ENCODE measurements at places on chromosomes 7 and 10.

GRCh38 chr7:101333912-101334311 lies 12.3 kb upstream of the IFT22 start:
- H3K4me3 ChIP-seq: no peak overlapping the region
- no peaks in the 10 kb centered on the region for H3K27me3 ChIP-seq
- no peak overlapping the region for H3K27ac ChIP-seq
- no peaks in the 10 kb centered on the region for H3K36me3 ChIP-seq

DNA sequence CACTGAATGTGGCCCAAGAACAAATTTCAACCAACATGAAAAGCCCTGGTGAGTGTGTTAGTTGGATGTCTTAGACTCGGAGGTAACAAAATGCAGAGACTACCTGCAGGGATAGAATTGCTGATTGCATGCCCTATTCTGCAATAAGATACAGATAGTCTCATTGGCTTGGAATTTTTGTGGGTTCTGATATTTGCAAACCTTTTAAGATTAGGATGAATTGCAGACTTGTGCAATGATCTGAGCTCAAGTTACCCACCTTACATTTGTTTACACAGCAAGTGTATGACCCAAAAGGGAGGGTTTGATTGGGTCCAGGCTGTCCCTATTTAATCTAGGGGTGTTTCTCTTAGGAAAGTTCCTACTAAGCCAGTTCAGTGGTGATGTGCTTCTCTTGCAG lies 45.4 kb downstream of the GPR37 start:
- DNase-seq: no peak
- H3K27me3 ChIP-seq: no peaks in the 10 kb centered on the region
- H3K4me3 ChIP-seq: no peak overlapping the region

DNA sequence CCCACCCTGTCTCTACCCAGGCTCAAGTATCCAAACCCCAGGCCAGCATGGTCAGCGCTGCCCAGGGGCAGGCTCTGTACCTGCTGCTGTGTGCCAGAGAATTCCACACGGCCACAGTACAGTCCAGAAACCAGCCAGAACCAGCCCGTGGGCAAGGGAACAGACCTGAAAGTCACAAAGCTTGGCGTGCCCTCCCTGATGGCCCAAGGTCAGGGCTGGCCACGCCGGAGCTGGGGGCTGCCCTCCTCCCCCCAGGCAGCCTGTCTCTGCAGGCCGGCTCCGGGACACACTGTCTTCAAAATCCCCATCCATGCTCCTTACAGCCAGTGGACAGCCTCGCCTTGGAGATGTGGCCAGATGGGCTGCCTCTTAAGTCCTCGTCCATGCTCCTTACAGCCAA lies 78.4 kb downstream of the CTBP2 start:
- peaks cover 25% of the 10 kb centered on the region for H3K27me3 ChIP-seq
- peak overlapping the region; percentile 81 for H3K27ac ChIP-seq
- no peaks in the 10 kb centered on the region for H3K36me3 ChIP-seq
- peaks cover 69% of the 10 kb centered on the region for H3K4me1 ChIP-seq
- no peak overlapping the region for H3K4me3 ChIP-seq

GRCh38 chr7:150307904-150308303 lies 15.3 kb upstream of the LRRC61 start:
- H3K27ac ChIP-seq: no peak overlapping the region
- no peaks in the 10 kb centered on the region for H3K27me3 ChIP-seq
- no peak for DNase-seq
- peaks cover 12% of the 10 kb centered on the region for H3K36me3 ChIP-seq

DNA sequence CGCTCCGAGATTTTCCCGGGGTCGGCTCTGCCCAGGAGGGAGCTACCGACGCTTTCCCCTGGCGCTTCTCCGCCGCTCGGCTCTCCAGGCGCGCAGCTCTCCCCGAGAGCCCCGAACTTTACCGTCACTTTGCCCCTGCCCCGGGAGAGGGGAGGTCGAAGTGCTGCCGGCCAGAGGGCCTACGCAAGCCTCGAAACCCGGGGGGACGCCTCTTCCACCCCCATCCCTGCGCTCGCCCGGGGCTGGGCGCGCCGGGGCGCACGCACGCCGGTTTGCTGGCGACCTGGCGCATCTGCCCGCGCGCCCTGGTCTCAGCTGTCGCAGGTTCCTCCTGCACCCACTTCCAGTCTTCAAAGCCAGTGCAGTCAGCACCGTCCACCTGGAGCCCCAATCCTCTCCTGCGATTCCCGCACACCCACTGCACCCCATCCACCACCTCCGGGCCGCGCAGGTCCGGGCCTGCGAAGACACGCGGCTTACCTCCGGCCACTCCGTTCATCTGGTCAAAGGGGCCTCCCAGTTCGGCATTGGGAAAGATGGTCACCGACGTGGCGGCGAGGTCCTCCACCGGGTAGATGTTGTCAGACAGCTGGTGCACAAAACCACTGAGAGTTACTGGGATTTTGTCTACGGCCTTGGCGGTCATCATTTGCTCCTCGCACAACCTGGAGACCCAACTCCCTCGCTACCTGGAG lies 638 bp downstream of the EGR2 start:
- H3K36me3 ChIP-seq: no peaks in the 10 kb centered on the region
- peak overlapping the region; percentile 17 for H3K27ac ChIP-seq
- H3K27me3 ChIP-seq: peaks cover 33% of the 10 kb centered on the region
- peak; percentile 36 for DNase-seq
- peak overlapping the region; percentile 99 for H3K4me3 ChIP-seq

DNA sequence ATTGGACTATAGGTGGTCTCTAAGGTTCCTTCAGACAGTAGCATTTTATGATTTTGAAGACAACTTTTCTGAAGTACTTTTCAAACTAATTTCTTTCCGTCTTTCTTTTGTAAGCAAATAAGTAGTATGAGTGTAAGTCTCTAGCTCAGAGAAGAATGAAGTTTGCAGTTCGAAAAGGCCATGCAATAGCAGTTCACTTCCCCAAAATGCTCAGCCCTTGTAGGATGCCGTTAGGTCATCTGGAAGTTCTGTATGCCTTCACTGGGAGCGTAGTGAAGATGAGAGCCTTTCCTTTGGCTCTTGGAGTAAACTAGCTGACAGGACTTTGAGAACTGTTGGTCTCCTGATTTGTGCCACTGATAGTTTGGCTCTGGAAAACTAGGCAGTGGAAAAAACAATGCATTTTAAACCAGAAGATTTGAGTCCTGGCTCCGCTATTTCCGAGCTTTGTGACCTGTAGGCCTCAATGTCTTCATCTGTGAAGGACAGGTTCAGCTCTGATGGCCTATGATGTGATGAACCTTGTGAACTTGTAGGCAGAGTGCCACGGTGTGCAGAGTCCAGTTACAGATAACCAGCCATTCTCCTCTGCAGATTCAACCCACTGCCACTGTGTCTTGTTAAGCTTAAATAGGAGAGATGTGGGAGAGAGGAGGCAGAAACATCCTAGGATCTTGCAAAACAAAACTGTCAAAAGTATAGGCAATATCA lies 18.8 kb downstream of the SGPL1 start:
- H3K4me3 ChIP-seq: no peak overlapping the region
- no peaks in the 10 kb centered on the region for H3K36me3 ChIP-seq
- no peaks in the 10 kb centered on the region for H3K27me3 ChIP-seq
- H3K4me1 ChIP-seq: peaks cover 10% of the 10 kb centered on the region

GRCh38 chr10:43854007-43854406 lies 205.3 kb upstream of the ZNF32 start:
- no peaks in the 10 kb centered on the region for H3K36me3 ChIP-seq
- H3K4me3 ChIP-seq: no peak overlapping the region
- peaks cover 13% of the 10 kb centered on the region for H3K27me3 ChIP-seq
